NCI-H187 treated with DMSO at 0.1 percent for 48 hours (cell line): ENCODE measurements at places on chromosomes 16 and 17.

DNA sequence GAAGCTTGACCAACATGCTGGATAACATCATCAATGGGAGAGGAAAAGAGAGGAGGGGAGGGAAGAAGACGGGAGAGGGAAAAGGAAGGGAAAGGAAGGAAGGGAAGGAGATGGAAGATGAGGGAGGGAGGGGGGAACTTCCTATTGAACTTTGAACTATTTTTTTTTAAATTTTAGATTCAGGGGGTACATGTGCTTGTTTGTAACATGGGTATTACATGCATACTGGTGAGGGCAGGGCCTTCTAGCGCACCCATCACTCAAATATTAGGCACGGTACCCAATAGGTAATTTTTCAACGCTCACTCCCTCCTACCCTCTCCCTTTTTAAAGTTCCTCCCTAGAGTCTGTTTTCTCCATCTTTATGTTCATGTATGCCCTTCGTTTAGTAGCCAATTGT lies 383.2 kb upstream of the XYLT1 start:
- no peak for DNase-seq

DNA sequence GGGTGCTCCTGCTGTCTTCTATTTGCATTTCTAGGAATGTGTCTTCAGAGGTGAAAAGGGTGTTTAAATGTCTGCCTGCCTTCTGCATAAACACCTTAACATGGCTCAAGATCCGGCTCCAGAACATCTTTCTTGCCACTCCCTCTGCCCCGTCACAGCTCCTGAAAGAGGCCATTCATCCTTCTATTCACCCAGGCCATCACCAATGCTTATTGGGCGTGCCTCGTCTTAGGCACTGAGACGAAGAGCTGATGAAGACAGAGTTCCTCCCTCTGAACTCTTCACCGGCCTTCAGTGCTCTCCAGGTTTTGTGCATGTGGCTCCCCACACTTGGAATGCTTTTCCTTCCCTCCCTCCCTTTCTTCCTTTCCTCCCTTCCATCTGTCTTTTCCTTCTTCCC lies 386.7 kb downstream of the UTP18 start:
- no peak for DNase-seq

DNA sequence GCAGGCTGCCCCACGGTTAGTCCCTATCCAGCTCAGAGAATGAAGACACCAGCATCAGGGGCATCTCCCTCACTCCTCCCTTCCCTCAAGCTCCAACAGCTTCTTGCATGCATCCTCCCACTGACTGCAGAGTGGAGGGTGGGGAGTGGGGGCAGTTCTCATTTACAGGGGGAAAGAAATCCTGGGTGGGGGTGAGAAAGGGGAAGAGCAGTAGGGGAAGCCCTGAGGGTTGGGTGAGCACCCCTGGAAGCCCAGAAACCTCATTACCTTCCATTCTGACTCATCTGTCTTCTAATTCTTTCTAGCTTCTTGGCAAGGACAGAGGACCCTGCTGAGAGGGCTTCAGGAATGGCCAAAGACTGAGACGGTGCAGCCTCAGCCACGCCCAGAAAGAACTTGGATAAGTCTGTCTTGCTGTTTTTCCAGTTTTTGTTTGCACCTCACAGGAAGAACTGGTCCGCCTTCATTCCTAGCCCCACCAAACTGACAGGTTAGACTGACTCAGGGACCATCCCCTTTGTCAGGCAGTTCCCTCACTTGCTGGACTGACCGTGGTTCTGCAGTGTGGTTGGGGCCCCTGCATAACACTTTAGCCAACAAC lies 52.5 kb upstream of the WSB1 start:
- no peak for DNase-seq

GRCh38 chr17:69717214-69717613 lies 302.7 kb downstream of the MAP2K6 start:
- no peak for DNase-seq

- DNase-seq, result no peak
Measured at GRCh38 chr17:41394254-41394996, 3.0 kb downstream of the KRT31 start.

DNA sequence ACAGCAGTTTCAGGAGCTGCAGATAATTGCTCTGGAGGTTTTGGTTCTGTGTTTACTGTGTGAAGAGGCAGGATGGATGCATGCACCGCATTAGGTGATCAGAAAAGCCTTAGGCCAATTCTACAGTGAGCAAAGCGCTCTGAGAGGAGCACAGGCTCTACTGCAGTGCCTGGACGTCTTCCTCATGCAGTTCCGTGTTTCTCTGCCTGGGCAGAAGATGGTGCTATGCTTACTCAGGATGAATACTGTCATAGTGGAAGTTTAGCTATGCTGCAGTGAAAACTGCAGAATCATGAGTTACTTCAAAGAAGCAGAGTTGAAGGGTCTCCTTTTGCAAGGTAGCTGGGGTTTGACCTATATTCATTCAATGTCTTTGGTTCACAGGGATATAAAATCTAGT lies 1012.4 kb downstream of the KCNJ18 start:
- no peak for DNase-seq

GRCh38 chr16:22206842-22207714 lies 1.0 kb downstream of the EEF2K start:
- no peak for DNase-seq

GRCh38 chr17:78240012-78240655 lies 8.7 kb downstream of the TMEM235 start:
- no peak for DNase-seq

DNA sequence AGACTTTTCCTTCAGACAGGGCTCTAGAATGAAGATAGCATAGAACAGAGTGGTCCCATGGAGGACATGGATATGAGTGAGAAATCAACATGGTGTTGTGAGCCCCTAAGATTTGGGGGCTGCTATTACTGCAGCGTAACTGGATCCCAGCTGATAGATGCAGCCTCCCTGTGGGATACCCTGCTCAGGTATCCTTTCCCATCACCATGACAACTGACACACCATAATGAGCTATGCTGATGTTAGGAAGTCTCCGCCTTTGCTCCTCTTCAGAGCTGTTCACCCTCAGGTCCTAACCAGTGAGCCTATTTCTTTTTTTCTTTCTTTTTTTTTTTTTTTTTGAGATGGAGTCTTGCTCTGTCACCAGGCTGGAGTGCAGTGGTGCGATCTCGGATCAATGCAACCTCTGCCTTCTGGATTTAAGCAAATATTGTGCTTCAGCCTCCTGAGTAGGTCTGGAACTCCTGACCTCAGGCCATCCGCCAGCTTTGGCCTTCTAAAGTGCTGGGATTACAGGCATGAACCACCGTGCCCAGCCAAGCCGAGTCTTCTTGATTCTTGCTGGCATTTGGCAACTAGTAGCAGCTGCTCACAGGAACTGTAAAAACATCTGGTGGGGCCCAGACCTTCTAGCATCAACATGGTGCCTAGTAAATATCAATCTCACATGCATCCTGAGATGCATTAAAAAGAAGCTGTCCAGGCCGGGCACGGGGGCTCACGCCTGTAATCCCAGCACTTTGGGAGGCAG lies 17.1 kb downstream of the STX4 start:
- no peak for DNase-seq

- DNase-seq, result no peak
Measured at GRCh38 chr17:15095935-15096334, 169.2 kb downstream of the PMP22 start.

- DNase-seq, result no peak
Measured at GRCh38 chr17:33263396-33263795, 29.7 kb downstream of the ASIC2 start.

DNA sequence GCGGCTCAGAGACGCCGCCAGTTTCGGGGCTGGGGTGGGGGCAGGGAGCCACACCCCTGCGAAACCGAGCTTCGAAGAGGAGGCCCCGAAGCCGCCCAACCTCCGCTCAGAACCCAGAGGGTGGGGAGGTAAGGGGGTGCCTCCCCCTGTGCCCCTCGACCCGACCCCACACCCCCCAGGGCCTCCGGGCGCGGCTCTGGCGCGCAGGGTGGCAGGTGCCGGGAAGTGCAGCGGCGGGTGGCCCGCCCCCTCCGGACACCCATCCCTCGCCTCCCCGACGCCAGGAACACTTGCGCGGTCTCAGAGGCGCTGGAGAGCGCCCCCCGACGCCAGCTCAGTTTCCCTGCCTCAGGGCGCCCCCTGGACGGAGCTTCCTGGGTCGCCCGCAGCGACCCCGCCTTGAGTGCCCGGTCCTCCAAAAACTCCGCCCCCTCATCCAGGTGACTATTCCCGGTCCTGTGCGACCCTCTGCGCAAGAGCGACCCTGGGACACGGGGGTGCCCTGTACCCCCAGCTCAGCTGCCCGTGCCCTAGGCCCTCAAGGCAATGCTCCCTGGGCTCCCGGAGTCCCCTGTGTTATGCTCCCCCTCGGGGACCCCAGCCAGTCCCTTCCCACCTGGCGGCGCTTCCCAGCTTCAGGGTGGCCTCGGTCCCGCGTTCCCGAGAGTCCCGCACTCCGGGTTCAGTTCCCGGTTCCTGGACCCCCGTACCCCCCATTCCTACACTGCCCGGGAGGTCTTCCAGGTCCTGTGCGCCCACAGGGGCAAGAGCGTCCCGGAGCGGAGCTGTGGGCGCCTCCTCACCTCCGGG lies 562 bp downstream of the PPL start:
- DNase-seq, result no peak

DNA sequence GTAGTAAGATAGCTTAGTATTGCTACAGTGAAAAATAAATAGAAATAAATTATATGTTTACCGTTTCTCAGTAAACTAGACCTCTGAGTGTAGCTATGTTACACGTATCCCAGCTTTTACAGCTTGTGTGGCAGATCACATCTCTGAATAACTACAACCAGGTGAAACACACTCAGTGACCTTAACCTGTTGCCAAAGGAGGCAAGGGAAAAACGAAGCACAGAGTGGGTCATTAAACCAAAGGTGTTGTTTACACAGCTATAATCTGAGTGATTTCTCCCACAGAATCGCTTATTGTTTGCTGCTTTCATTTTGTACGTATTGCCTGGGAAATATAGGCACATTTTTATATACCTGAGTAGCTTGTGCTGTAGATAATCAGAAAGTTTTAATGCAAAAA lies 688.2 kb upstream of the KIF2B start:
- DNase-seq, result no peak

GRCh38 chr17:733743-734142 lies 1.3 kb downstream of the TLCD3A start:
- no peak for DNase-seq
